Activated T-cell treated with anti-CD3 and anti-CD28 coated beads, Interleukin-2, amount 50 U/mL, for 48 hours (primary cell): ENCODE measurements at places on chromosomes 6 and 20.

DNA sequence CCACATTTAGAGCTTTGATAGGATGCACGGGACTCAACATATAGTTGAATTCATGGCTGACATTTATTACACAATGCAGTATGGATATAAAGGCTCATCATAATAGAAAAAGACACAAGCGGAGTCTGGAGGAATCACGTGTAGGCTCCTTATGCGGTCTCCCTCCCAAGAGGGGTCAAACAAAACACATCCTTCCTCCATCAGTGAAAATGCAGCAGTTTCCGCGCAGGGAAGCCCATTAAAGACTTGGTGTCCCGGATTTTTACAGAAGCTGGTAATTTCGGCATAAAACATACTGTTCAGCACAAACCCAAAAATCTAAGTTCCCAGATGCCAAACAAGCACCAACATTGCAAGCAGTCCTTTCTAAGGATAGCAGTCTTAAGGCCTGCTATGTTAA, 1.1 kb downstream of the USP45 start:
- DNase-seq, result no peak

DNA sequence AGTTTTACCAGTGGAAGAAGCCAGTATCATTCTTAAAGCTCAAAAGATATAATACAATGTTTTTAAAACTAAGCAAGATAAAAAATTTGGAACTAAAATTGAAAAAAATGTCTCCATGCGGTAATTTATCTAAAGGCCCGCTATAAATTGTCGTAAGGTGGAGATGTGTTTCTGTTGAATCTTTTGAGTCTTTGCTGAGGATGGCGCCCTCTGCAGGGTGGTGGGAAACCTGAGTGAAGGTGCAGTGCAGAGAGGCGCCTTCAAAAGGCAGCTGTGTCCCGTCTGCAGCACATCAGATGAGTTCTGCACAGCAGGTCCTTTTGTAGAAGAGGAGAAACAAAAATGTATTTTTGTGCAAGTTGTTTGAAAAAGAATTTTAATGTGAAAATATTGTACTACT, 29.4 kb upstream of the KIF25 start:
- DNase-seq, result peak; percentile 48

DNA sequence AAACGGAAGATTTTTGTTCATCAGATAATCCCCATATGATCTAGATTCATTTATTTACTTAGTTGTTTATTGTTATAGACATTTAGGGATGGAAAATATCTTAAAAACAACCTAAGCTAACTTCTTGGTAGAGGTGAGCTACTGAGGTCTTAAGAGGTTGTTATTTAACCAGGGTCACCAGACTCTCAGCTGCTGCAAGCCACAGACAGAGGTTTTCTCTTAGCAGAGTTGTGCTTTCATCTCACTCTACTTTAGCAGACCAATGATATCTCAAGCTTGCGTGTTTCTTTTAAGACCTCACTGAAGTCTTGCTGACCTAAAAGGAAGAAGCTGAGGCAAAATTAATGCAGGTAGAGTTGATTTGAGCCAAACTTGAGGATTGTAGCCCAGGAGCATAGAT, 43.6 kb downstream of the NCOA7 start:
- DNase-seq, result no peak

DNA sequence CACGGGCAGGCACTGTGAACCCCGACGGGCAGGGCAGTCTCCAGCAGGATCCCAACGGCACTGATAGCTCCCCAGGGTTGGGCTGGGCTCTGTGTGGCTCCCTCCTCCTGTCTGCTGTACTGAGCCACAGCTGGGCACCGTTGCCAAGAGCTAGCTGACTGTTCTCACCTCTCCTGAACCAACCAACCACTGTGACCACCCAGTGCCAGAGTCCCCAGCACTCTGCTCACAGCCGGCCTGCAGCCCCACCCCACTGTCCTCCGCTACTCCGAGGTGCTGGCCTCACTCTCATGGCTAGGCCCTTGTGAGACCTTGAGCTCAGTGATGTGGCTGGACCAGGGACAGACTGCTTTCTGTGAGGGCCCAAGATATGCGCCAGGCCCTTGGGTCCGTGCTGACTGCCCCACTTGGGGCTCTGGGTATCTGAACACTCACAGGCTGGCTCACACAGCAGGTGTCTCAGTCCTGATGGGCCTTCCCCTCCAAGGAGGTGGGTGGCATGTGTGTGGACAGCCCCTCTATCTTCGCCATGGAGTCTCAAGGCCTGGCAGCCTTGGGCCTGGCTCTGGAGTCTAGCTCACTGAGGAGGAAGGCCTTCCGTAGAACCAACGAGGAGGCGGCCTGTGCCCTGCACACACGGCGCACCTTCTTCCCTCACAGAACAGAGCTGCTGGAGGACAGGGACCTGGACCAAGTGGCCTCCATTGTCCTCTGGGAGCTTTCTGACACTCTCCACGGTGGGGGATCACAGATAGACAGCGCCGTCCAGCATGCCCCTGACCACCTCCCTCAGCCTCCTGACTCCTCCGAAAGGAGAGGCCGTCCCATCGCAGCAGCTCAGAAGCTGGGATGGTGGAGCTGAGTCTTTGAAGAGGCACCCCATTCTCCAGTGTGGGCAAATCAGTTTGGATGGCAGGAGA, 53.5 kb downstream of the TCP11 start:
- DNase-seq, result peak; percentile 7

DNA sequence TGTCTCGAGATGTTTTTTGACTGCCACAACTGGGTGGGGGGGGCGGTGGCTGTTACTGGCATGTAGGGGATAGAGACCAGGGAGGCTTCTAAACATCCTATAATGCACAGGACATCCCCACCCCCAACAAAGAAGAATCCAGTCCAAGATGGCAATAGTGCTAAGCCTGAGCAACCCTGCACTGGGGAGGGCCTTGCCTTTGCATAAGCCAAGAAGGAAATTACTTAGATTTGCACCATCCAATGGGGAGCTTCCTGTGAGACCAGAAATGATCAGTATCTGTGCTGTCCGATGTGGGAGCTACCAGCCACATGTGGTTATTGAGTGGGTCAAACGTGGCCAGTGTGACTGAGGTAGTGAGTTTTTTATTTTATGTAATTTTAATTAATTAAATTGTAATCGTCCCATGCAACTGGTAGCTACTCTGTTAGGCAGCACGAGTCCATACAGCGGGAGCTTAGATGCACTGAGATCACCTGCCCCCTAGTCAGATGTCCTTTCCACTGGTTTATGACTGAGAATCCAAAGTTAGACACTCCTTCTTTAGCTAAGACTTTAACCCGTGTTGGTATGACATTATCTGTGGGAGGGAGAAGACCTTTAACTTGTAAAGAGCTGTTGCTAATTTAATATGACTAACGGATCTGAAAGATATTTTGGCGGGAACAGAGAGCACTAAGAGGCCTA, 97.4 kb upstream of the NEDD9 start:
- DNase-seq, result no peak

GRCh38 chr6:129105793-129106192, 222.9 kb downstream of the LAMA2 start:
- DNase-seq, result no peak

- no peak for DNase-seq
These were observed 27.9 kb downstream of the PLEKHG1 start for GRCh38 chr6:150627585-150628025.

DNA sequence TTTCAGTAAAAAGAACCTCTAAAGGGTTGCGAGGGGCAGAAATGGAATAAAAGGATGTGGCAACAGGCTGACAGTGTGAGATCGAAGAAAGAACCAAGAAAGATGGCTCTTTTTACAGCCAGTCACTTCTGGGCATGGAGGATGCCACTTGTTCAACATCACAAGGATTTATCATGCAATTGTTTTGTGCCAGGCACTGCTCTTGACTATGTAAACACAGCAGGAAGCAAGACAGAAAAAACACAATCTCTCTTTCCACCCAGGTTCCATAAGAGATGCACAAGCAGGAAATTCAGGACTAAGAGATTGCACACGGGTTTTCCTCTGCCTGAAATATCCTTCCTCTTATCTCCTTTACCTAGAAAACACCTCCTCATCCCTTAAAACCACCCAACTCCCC, 38.0 kb downstream of the FOXA2 start:
- DNase-seq, result no peak

- peak; percentile 70 for DNase-seq
These were observed 154.9 kb downstream of the OR2B2 start for GRCh38 chr6:27757307-27757706.

DNA sequence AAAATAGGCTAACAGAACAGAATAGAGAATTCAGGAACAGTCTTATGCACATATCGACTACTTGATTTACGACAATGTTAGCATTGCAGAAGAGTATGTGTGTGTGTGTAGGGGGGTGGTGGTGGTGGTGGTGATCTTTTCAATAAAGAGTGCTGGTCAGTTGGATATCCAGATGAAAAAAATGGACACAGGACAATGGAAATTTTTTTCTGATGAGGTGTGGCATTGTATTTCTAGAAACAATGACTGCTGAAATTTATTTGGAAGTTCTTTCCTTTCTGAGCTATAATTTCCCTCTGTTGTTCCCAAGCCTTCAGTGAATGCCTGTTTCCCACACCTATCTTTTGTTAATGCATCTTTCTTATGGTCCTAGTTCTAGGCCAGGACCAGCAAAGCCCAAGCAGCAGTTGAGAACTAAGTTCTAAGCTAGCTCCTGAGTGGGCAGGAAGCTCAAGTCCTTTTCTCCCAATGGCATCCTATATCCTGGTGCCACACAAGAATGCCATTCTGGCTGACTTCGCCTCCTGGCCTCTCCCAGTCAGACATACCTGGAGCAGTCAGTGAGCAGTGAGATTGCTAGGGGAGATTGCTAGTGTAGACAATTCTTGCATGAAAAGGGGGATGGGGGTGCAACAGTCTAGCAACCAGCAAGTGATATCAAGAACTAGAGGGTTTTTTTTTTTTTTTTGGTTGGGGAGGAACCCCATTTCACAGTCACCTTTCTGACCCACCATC, 1.2 kb upstream of the TOX2 start:
- no peak for DNase-seq
